ENCODE measurements at places on chromosomes 1 and 21. TPM values are rescaled to one million over a fixed set of nuclear protein-coding genes. Genes with fewer than 3 reads are reported as not detected.
A peak's percentile ranks its signal among the peaks of the same experiment; 100 is the strongest.

GRCh38 chr1:156359973-156360372 lies 9.0 kb upstream of the RHBG start:
- DNase-seq = peak; percentile 28
- H3K4me1 ChIP-seq = no peaks in the 10 kb centered on the region
- H3K27me3 ChIP-seq = peaks cover 31% of the 10 kb centered on the region
- H3K36me3 ChIP-seq = no peaks in the 10 kb centered on the region

GRCh38 chr1:221761354-221762002 lies 19.6 kb upstream of the DUSP10 start:
- no peaks in the 10 kb centered on the region for H3K4me1 ChIP-seq
- no peak overlapping the region for H3K27ac ChIP-seq
- no peaks in the 10 kb centered on the region for H3K36me3 ChIP-seq
- H3K4me3 ChIP-seq = no peak overlapping the region

- H3K27ac ChIP-seq = no peak overlapping the region
- no peak for DNase-seq
- no peaks in the 10 kb centered on the region for H3K36me3 ChIP-seq
- H3K27me3 ChIP-seq = no peaks in the 10 kb centered on the region
- H3K4me3 ChIP-seq = no peak overlapping the region
Observed at GRCh38 chr1:95179205-95179986, 54.6 kb upstream of the RWDD3 start.

DNA sequence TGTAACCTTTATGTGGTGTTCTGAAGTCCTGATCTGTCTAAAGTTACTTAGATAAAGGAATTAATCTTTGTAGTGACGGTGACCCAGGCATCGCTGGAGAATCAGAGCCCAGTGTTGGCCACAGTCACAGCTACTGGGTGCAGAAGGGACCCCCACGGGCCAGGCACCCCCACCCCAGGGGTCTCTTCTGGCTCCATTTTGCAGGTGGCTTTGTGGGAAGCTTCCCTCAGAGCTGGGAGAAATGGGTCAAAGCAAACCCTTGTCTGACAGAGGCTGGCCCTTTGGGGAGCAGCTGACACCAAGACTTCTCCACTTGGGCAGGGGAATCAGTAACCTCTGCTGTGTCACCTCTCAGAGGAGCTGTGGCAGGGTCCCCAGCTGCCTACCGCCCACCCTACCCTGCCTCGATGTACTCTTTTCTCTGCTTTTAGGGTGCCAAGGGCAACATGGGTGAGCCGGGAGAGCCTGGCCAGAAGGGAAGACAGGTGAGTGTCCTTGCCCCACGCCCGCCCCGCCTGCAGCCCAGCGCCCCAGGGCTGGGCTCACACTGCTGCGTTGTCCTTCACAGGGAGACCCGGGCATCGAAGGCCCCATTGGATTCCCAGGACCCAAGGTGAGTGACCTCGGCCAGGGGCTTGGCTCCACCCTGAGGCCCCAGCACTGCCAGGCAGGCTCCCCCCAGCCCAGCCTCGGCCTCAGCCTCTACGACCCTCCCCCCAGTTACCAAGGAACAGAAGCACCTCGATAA lies 17.7 kb downstream of the COL6A2 start:
- no peaks in the 10 kb centered on the region for H3K4me1 ChIP-seq
- no peak overlapping the region for H3K27ac ChIP-seq
- H3K27me3 ChIP-seq = no peaks in the 10 kb centered on the region

DNA sequence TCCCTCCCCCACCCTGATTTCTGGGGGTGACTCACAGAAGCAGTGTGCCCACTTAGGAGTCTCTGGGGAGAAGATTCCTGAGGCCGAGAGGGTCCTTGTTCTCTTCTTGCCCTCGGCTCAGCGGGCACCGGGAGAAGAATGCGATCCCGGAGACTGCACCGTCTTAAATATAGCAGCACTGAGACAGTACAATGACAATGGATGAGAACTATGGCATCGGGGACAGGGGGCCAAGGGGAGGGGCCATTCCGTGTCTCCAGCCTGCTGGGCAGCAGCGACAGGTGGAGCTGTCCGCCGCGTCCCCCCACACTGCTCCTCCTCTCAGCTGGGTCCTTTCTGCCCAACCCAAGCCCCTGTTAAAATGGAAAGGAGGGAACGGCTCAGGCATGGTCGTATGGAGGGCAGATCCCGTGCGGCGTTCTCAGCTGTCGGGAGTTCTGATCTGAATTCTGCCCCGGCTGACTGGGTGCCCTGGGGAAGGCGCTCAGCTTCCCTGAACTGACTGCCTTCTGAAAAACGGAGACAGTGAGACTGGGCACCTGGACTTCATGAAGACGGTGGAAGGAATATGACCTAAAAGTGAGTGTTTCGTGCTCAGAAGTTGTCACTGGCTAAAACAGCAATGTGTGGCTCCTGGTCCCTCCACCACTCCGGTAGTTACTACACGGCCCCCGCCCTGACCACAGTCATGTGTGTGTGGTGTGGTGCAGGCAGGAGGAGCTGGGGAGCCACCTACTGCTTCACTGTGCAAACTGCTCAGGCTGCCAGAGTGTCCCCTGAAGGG lies at the start of gene MYOM3:
TSS of gene MYOM3 (minus strand) at position 140 of the 784 bp plus-strand sequence. CDS start 3,499 bp downstream, outside the sequence.
- H3K27ac ChIP-seq = no peak within 1 kb of the TSS
- H3K4me3 ChIP-seq = peak within 1 kb of the TSS; percentile 17
- no peaks in the 10 kb centered on the region for H3K36me3 ChIP-seq
- H3K27me3 ChIP-seq = peaks cover 9% of the 10 kb centered on the region
- DNase-seq = peak; percentile 85

- H3K27me3 ChIP-seq = no peaks in the 10 kb centered on the region
- H3K4me3 ChIP-seq = no peak overlapping the region
- no peaks in the 10 kb centered on the region for H3K36me3 ChIP-seq
- peaks cover 17% of the 10 kb centered on the region for H3K4me1 ChIP-seq
Observed at GRCh38 chr1:184493987-184494388, 107.2 kb downstream of the C1orf21 start.

- no peak overlapping the region for H3K4me3 ChIP-seq
- H3K27ac ChIP-seq = no peak overlapping the region
- H3K27me3 ChIP-seq = no peaks in the 10 kb centered on the region
Observed at GRCh38 chr1:5903031-5903430, 89.2 kb downstream of the NPHP4 start.

GRCh38 chr1:12380326-12381249 lies 150.8 kb downstream of the VPS13D start:
- no peak overlapping the region for H3K4me3 ChIP-seq
- H3K27me3 ChIP-seq = no peaks in the 10 kb centered on the region
- DNase-seq = no peak
- H3K27ac ChIP-seq = no peak overlapping the region

DNA sequence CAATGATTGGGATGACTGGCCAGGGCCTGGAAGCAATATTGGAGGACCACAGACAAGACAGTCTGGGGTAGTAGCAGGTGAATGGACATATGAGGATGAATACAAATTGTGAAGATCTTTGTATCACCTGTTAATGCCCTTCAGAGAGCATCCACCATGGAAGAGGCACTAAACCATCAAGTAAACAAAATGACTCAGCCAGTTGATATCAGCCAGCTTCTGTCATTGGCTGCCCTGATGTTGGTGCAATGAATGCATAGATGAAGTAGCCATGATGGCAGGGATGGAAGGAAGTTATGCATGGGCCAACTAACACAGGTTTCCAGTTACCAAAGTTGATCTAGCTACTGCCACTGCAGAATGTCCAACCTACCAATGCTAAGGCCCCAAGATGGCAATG lies 16.1 kb upstream of the ERI3 start:
- peaks cover 17% of the 10 kb centered on the region for H3K27me3 ChIP-seq
- H3K36me3 ChIP-seq = no peaks in the 10 kb centered on the region
- no peak for DNase-seq
- H3K27ac ChIP-seq = no peak overlapping the region

DNA sequence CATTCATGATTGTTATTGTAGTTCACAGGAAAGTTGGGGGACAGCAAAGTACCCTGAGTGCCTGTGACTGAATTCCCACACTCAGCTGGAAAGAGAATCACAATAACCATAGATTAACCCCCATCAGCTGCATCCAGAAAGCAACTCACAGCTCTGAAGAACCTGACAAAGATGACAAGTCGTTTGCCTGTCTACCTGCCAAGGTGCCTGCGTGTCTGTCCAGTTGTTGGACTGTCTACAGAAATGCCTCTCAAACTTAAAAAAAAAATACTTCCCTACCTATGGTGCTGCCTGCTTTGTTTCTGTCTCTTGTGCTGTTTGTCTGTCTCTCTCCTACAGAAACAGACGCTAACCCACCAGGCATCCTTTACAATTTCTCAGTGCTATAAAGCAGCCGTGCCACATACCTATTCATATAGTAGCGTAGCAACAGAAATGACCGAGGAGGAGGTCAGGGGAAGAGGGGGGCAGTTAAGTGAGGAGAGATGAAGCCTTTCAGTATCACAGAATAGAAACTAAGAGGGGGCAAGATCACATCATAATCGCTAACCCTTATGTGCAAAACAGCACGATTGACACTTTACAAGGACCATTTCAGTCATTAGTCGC lies 154.6 kb upstream of the HMGB4 start:
- no peak overlapping the region for H3K4me3 ChIP-seq
- H3K36me3 ChIP-seq = no peaks in the 10 kb centered on the region
- no peaks in the 10 kb centered on the region for H3K4me1 ChIP-seq
- H3K27ac ChIP-seq = no peak overlapping the region

DNA sequence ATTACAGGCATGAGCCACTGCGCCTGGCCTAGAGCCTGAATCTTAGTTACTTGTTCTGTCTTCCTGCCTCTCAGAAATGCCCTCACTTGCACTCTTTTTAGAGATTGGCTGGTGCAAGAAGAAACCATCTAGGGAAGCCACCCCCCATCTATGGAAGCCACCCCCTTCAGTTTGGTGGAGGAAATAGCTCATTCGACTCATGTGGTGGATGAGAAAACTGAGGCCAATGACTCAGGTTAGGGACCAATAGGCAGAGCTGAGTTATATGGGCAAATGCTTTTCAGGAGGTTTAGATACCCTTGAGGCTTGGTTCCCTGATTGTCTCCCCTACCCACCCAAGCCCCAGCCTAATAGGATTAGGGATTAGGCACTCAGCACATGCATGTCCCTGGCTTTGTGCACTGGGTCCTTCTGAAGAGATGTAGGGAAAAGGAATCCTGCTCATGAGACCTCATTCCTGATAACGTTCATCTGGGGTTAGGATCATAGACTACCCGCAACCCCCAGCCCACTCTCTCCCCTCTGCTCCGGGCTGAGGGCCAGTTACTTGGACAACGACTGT lies 77.1 kb downstream of the PAX7 start:
- H3K36me3 ChIP-seq = no peaks in the 10 kb centered on the region

DNA sequence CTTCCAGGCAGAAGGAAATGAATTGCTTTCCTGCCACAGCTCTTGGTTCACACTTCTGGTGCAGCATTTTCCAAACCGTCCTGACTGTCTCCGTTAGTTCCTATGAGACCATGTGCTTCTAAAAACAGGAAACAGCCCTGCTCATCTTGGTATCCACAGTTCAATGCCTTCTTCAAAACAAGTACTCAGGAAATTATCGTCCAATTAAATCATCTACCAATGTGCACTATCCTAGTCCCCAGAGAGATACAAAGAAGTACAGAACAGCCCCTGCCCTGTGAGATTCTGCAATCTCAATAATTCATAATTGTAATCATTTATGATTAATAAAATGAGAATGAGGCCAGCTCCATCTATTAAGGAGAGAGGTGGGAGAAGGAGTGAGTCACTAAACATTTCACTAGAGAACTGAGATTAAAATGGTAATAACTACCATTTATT lies 11.2 kb downstream of the CLEC20A start:
- no peaks in the 10 kb centered on the region for H3K36me3 ChIP-seq
- no peak overlapping the region for H3K27ac ChIP-seq
- no peak overlapping the region for H3K4me3 ChIP-seq
- DNase-seq = no peak
- no peaks in the 10 kb centered on the region for H3K27me3 ChIP-seq

DNA sequence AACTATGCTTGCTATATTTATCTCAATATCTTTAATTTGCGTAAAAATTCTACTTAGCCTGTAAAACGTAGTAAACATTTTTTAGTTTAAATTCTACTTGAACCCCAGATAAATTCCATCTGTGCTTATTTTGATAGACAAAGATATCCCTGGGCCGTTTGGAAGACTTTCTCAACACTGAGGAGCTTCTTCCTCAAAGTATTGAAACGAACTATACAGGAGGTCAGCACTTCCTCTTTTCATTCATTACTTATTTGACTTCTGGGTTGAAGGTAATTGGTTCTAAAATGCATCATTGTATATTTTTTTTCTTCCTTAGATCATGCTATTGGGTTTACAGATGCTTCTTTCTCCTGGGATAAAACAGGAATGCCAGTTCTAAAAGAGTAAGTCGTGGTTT lies 74.7 kb downstream of the HSPA13 start:
- H3K4me3 ChIP-seq = no peak overlapping the region
- H3K4me1 ChIP-seq = no peaks in the 10 kb centered on the region
- no peak for DNase-seq
- H3K27ac ChIP-seq = no peak overlapping the region
- no peaks in the 10 kb centered on the region for H3K27me3 ChIP-seq

GRCh38 chr1:7382971-7383370 lies 388.1 kb upstream of the VAMP3 start:
- no peak overlapping the region for H3K27ac ChIP-seq
- H3K4me1 ChIP-seq = peaks cover 3% of the 10 kb centered on the region
- H3K4me3 ChIP-seq = no peak overlapping the region
- no peaks in the 10 kb centered on the region for H3K27me3 ChIP-seq
- no peaks in the 10 kb centered on the region for H3K36me3 ChIP-seq

GRCh38 chr1:230068621-230068873 lies 1.5 kb downstream of the GALNT2 start:
- H3K27ac ChIP-seq = peak overlapping the region; percentile 84
- peak overlapping the region; percentile 70 for H3K4me3 ChIP-seq
- H3K4me1 ChIP-seq = peaks cover 10% of the 10 kb centered on the region

- no peaks in the 10 kb centered on the region for H3K4me1 ChIP-seq
- no peaks in the 10 kb centered on the region for H3K36me3 ChIP-seq
- no peak overlapping the region for H3K27ac ChIP-seq
Observed at GRCh38 chr1:215669806-215670491, 102.8 kb downstream of the KCTD3 start.

- H3K4me3 ChIP-seq = no peak overlapping the region
- no peaks in the 10 kb centered on the region for H3K36me3 ChIP-seq
- no peak for DNase-seq
- no peak overlapping the region for H3K27ac ChIP-seq
Observed at GRCh38 chr21:24955275-24955961, 651.9 kb downstream of the MRPL39 start.

Gene EXTL1
- 0.33 TPM for total RNA-seq

Gene C8A
- not detected for total RNA-seq

Gene SPTA1
- 0.17 TPM for total RNA-seq

Gene YRDC
- 14.0 TPM for total RNA-seq

All from fibroblast of lung (primary cell).